ENCODE measurements at places on chromosomes 7 and 10.

GRCh38 chr10:43299579-43299978 lies 32.7 kb upstream of the RASGEF1A start:
- no peak for DNase-seq

DNA sequence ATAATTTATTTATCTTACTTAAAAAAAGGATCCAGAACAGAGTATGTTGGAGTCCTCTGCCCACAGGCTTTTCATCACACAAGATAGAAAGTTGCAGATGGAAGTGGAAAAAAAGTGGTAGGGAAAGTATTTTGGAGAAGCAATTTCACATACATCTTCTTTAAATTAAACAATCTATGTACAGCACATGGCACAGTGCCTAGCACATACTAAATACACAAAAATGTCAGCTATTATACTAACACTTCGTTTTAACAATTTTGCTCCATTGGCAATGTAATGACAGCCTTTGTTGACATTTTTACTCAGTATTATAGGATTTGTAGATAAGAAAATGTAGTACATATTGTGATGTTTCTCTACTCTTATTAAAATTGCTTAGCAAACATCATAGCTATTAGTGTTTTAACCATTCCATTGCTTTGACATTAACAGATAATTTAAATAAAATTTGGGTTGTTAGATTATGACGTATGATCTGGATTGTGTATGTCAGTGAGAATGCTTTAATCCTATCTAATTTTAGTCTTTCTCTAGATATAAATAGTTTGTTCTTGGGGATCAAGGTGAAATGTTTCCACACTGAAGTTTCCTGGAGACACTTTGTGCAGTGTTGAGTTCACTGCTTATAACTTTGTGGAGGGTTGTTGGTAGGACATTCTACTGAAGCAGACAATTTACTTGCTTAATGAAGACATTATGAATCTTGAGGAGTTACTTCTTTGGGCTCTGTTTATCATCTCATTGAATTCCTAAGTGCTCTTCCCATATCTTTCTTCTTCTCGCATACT lies 202.8 kb upstream of the DKK1 start:
- DNase-seq: no peak

DNA sequence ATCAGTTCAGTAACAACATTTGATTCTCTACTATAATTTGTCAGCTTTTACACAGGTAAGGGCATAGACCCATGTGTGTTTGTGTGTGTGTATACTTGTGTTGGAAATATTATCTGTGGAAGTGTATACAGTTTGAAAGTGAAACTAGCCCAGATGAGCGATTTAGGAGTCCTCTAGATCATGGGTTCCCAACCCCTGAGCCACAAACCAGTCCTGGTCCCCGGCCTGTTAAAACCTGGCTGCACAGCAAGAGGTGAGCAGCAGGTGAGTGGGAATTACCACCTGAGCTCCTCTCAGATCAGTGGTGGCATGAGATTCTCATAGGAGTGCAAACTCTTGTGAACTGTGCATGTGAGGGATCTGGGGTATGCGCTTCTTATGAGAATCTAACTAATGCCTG lies 1221.5 kb upstream of the SORCS1 start:
- no peak for DNase-seq

DNA sequence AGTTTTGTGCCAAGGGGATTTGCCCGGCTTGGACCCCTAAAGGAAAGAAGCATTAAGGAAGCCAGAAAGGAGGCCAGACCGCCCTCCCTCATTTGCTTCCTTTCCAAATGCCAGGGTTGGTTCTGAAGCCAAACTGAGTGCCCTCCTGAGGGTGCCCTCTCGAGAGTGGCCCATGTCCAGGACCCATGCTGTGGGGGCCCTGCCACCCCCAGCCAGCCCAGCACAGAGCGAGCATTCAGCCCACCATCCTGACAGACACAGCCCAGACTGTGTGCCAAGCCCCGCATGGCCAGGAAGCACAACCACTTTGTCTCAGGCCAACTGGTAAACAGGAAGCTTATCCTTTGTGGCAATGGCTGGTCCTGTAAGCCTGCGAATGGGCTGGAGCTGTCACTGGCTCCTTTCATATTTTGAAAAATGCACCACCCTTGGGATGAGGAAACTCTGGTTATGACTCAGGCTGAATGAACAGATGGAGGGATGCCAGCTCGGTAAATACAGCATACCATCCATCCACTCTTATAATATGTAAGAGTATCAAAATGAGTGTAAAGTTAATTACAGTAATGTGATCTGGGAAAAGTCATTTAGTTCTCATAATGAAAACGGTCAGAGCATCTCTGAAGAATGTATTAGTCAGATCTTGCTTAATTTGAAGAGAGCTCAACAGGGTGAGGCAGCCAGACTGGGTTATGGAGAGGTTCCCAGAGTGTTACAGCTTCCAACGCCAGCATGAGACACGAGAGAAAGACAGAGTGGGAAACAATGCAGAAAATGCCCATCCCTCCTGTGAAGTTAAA lies 65.0 kb downstream of the STK17A start:
- peak; percentile 80 for DNase-seq

- DNase-seq: peak; percentile 86
Measured at GRCh38 chr10:124649214-124649613, 95.0 kb downstream of the FAM53B start.

DNA sequence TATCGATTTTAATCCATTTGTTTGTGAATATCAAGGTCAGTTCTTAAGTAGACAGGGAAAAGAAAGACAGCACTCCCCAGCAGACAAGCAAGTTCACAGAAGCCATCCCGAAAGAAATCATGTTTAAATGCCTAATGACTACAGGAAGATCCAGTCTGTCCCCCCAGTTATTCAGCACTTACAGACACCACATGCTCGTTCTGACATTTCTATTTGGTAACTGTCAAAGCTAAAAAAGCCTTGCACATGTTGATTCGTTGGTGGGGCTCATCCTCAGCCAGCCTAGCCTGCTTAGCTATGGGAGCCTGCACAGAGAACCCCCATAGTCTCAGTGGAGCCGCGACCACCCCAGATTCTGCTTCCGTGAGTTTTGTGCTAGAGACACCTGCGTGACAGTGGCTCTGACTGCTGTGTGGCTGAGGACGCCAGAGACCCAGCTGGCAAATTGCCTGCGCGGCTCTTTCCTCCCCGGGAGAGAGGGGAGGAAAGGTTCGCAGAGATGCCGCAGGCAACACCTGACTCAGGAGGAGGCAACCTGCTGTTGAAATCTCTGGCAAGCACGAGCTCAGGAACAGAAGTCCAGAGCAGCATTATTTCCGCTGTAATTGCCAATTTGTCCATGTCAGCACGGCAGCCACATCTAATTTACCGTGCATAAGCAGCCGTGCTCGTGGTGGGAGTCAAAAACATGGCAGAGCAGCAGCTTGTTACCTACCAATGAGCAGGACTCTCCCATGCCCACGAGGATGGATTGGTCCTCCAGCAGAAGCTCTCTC lies 194.2 kb downstream of the GPAM start:
- no peak for DNase-seq

DNA sequence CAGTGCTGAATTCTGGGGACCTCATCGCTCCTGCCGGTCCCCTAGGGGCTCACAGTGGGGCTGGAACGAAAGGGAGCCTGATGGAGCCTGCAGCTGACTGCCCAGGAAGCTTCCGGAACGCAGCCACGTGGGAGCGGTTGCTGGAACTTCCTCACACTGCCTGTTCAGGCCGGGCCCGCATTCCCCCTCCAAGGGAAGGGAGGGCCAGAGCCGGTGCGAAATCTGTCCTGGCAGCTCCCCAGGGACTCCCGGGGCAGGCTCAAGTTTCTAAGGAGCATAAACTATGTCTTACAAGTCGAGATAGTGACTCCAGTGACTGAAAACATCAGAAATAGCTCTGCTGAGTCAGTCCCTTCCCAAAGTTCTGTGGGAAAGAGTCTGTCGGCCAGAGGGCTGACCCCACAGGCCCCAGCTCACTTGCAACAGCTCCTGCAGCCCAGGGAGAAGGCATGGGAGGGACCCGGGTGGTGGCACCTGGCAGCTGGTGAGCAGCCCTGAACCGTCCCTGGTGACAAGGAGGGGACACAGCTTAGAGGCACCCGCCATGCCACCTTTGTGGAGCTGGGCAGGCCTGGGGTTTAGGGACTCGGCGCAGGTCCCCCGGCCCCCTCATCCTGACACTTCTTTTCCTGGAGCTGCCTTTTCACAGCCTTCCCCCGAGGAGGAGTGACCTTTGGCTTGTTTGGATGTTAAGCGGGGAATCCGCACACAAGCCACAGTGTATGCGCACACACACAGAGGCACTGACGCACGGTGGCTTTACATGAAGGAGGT lies 47.6 kb downstream of the PDGFA start:
- peak; percentile 21 for DNase-seq

GRCh38 chr7:106029451-106029850 lies 66.4 kb downstream of the CDHR3 start:
- no peak for DNase-seq

DNA sequence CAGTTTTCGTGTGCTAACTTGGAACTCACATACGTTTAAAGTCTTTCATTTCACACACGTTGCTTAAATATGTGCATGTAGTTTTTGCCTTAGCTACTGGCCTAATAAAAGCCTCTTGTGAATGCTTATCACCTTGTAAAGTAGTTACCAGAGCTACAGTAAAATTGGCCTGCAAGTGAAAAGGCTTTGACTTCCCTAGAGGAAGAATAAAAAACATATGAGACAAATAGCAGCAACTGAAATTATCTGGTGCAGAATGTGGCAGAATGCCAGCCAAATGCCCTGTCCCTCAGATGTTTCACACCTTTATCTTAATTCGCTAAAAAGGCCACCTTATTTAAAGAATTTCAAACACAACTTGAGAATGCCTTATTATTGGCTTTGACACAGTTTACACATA lies 28.1 kb upstream of the RPA3 start:
- DNase-seq: no peak

All from globus pallidus (tissue), 1 donor.